ENCODE measurements at places on chromosomes 16 and 17. TPM values are rescaled to one million over a fixed set of nuclear protein-coding genes. Genes with fewer than 3 reads are reported as not detected.

DNA sequence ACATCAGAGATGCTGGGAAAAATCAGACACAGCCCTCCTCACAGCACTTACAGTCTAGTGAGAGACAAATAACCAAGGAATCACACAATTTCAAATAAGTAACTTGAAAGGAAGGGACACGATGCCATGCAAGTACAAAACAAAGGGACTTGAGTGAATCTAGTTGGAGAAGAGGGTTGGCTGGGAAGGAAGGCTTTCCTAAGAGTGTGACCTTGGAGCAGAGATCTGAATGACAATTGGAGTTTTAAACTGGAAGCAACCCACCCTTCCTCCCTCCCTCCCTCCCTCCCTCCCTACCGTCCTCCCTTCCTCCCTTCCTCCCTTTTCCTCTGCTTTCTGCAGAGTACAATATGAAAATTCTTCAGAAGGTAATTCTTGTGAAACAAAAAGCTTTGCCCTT is 31.1 kb downstream of the ADAMTS18 start:
- no peak for DNase-seq

GRCh38 chr17:80070375-80071115 is 30.8 kb upstream of the GAA start:
- no peak for DNase-seq

SEPTIN12 gene
- total RNA-seq = not detected

DNA sequence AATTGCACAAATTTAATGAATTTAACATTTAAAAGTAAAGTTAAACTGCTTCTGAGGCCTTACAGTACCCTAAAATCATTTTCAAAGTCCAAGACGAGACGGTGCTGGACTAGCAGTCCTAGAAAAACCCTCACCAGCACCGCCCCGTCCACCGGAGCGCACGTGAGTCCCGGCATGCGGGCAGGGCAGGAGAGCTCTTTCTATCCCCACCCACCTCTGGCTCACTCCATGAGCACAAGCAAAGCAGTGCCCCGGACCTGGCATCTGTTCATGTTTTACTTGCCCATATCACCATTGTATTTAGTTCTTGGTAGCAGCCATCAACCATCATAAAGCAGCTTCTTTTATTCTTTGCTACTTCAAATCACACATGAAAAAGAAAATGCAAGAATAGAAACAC is 41.7 kb downstream of the ANKRD11 start:
- no peak for DNase-seq

GRCh38 chr17:66087073-66087472 is 104.9 kb downstream of the CEP112 start:
- no peak for DNase-seq

GRCh38 chr17:27338536-27338985 is 44.6 kb downstream of the WSB1 start:
- no peak for DNase-seq

- peak; percentile 30 for DNase-seq
Observed at GRCh38 chr17:47802341-47803022, 19.1 kb downstream of the OSBPL7 start.

DNA sequence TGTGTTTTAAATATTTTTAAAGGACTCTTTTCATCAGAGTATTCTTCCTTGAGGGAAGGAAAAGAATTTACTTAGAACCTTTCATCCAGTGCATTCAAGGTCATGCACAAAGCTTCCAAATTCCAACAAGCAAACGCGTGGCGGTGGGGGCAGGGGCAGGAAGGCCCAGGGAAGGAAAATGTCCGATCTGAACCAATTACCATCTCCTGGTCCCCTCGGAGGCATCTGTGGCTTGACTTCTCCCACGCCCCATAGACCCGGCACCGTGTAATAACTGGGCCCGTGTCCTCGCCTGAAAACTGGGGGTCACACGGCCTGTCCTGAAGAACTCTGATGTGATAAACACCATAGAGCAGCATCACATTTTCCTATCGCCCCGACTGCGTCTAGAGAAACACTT is 18.3 kb downstream of the MEAK7 start:
- no peak for DNase-seq
